ENCODE measurements at places on chromosomes 5 and 9.

- DNase-seq: no peak
Observed at GRCh38 chr9:32991897-32992594, 9.4 kb downstream of the APTX start.

DNA sequence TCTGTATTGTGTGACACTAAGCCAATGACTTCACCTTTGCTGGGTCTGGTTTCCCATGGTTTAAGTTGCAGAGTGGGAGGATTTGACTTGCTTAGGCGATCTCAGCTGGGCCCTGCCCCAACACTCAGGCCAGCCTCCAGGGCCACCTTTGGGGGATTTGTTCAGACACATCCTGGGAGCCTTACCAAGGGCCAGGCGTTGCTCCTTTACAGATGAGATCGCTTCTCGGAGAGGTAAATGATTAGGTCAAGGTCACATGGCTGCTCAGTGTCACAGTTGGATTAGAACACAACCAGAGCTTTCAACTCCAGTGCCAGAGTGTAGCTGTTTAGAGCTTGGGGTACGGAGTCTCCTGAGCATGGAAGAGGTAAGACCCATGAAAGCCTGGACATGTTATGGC lies 57.5 kb downstream of the COL27A1 start:
- no peak for DNase-seq

DNA sequence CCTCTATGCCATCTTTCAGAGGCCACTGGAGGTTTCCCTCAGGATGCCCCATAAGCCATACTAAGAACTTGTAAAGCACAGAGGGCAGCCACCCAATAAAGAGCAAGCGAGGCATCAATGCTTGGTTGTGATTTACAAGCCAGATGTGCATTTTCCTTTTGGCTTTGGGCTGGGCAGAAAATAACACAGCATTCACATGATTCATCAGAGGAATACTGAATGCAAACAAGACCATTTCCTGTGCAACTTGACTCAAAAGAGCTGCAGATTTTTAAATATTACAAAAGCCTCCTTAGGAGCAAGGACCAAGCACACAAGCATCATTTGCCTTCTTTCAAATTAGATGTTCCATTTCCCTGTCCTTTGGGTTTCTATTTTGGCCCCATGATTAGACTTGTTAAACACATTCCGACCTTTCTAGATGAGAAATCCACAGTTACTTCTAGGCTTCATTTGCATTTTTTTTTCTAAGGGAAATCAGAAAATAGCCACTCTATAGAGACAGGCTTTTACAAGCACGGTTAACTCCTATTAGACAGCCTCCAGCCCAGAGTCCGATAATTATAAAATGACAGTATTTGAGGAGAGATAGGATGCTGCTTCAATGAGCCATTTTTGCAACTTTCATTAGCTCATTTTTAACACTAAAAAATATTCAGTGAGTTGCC lies 207.8 kb downstream of the SEMA5A start:
- DNase-seq: no peak

- no peak for DNase-seq
Observed at GRCh38 chr9:10274988-10275387, 337.8 kb downstream of the PTPRD start.

- no peak for DNase-seq
Observed at GRCh38 chr5:103821361-103821760, 258.8 kb upstream of the NUDT12 start.

GRCh38 chr5:142542906-142543305 lies 143.0 kb downstream of the FGF1 start:
- no peak for DNase-seq

DNA sequence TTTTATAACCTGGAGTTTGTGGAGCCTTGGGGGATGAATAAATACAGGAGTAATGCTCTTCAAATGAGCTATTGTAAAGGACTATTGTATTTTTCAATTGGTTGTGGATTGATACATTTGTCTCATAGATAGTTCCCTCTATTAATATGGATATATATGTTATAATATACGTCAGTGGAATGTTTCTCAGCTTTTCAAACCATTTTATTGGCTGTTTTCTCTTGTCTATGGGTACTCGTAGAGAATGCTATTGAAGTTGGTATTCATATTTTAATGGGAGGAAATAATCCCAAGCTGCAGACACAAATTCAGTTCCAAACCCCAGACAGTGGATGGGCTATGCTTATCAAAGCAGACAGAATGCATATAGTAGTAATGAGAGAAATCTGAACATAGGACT lies 181.8 kb upstream of the DAB2 start:
- DNase-seq: no peak

GRCh38 chr5:39721394-39721793 lies 296.6 kb upstream of the DAB2 start:
- no peak for DNase-seq

DNA sequence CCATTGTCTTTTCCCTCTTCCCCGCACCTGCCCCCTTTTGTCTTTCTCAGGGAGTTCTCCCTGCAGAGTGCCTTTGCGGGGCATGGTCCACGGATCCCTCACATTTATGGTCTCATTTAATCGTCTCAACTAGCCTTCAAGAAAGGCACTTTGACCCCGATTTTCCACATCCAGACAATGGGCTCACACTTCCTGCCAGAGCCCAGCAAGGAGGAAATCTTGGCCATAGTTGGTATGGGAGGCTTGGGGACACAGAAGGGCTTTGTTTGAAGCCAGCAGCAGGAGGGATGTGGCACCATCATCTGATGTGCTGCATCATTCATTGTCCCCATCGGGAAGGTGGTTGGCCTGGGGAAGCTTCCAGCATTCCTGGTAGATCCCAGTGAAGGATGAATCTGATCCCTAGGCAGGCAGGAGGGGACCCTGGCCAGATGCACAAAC lies 24.9 kb downstream of the GSN start:
- no peak for DNase-seq

DNA sequence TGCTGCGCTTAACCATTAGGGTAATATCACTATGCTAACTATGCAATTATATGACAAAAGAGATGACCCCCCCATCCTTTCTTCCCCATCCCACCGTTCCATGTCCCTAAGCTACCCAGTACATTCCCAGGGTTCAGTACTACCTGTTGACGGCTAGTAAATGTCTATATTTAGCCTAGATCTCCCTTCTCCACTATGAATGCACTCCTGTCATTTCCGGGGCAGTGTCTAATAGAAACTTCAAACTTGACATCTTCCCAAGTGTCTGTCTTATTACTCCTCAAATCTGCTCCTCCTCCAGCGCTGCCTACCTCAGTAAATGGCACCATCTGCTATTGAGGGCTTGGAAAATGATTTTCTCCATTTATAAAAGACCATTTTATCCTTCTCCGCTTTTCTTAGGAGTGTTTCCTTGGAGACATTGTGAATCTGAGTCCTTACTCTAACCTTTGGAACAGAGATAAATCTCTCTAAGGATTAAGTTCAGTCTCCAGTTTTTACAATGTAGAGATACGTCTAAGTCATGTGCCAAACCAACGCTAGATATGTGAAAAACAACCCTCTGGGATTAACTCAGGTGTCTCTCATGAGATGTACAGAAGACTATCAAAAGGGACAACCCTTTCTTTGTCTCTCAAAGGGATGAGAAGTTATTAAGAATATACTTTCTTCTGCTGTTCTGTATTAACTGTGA lies 114.9 kb downstream of the BNC2 start:
- no peak for DNase-seq

GRCh38 chr9:136004219-136004618 lies 43.0 kb upstream of the UBAC1 start:
- DNase-seq: no peak

GRCh38 chr5:4387290-4387689 lies 752.8 kb upstream of the ADAMTS16 start:
- no peak for DNase-seq

GRCh38 chr5:98734646-98735045 lies 38.8 kb upstream of the RGMB start:
- DNase-seq: no peak

- DNase-seq: no peak
Observed at GRCh38 chr5:6631441-6631840, 1.4 kb downstream of the NSUN2 start.

DNA sequence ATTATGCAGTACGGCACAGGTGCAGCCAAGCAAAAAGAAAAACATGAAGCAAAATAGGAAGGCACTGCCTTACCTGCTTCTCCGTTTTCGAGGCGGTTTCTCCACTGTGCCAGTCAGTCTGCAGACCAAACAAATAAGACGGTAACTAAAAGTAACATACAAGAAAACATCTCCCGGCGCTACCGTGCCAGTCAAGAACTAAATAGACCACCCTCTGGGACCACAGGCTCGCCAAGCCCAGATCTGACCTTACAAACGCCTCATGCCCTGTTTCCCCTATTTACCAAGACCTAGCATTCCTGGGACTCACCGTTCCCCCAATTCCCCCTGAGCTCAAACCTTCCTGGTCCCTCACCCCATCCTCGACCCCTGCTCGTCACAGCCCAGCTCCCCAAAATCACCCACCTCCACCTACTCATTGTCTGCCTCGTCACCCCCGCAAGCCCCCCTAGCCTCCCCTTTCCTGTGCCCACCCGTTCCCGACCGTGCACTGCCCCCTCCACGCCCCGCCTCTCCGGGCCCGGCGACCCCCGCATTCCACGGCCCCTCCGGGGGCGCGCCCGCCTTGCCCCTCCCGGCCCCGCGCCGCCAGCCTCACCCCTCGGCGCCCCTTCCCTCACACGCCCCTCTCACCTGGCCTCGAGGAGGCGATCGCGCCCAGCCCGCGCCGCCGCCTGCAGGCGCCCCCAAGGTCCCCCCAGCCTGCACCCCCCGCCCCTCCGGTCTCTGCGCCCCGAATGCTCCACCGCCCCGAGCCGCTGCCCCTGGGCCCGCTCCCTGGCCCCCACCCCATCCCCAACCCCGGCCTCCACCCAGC lies 560 bp downstream of the SCAI start:
- no peak for DNase-seq

- DNase-seq: no peak
Observed at GRCh38 chr9:121289026-121289771, 21.2 kb downstream of the GSN start.

- DNase-seq: no peak
Observed at GRCh38 chr5:67140413-67140812, 56.2 kb downstream of the CD180 start.

GRCh38 chr9:91680106-91680505 lies 256.5 kb upstream of the NFIL3 start:
- DNase-seq: no peak

DNA sequence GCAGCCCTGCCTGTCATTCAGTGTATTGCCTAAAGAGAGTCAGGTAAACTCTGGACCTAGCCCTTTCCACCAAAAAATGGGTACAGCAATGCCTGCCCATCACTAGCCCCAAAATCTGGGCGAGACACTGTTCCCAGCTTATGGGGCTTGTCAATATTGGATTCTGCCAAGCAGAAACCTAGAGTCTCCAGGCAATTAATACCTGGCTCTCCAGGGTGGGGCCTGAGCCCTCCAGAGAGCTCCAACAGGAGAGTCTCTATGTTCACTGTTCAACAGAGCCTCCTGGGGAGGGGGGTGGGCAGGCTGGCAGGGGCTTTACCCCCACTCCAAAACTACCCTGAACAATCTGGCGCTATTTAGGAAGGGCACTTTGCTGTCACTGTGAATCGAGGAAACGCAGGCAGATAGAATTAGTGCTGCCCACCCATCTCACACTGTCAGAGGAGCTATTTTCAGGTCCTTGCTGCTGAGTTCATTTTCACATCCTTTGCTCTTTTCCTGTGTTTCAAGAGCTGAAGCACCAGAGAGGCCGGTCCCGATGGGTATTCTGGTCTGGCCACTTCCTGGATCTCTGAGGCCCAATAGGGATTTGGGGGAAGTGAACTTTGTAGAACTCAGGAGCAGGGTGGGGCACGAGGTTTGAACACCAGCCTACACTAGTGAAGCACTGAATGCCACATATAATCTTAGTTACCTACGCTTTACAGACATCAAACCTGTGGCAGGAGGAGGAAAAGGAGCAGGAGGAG lies 121.8 kb downstream of the C5orf15 start:
- no peak for DNase-seq

- no peak for DNase-seq
Observed at GRCh38 chr5:43412644-43413043, 453 bp upstream of the CCL28 start.

DNA sequence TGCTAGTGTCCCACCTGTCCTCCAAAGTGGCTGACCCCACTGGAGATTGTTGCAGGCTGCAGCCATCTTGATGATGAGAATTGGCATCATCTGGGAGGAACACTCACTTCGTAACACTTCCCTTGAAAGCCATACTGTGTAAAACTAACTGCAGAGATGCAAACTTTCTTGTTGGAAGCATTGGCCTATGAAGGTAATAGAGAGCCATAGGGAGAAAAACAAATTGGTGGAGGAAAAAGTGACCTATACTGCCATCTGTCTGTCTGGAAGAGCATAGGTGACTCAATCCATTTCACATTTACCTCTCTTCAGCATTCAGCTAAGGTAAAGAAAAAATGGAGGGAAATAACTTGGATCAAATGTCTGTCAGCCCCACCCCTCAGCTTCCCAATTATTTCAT lies 473.4 kb downstream of the NTRK2 start:
- no peak for DNase-seq

DNA sequence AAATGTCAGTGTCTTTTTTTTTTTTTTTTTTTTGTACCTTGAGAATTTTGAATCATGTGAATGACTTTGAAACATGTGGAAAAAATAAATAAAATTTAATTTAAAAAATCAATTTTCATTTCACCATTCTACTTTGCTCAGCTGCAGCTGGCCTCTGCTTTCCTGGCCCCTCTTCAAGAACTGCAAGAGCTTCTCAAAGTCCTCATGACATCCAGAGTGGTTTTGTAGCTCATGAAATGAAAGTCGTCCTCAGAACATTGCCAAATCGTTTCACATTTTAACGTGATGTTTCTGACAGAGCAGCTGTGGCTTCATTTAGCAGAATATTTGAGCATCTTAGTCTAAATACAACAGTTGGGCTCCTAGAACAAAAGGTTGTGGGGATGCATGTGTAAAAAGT lies 47.9 kb upstream of the TMEM215 start:
- no peak for DNase-seq

GRCh38 chr5:160152901-160153300 lies 33.7 kb upstream of the PWWP2A start:
- DNase-seq: no peak

DNA sequence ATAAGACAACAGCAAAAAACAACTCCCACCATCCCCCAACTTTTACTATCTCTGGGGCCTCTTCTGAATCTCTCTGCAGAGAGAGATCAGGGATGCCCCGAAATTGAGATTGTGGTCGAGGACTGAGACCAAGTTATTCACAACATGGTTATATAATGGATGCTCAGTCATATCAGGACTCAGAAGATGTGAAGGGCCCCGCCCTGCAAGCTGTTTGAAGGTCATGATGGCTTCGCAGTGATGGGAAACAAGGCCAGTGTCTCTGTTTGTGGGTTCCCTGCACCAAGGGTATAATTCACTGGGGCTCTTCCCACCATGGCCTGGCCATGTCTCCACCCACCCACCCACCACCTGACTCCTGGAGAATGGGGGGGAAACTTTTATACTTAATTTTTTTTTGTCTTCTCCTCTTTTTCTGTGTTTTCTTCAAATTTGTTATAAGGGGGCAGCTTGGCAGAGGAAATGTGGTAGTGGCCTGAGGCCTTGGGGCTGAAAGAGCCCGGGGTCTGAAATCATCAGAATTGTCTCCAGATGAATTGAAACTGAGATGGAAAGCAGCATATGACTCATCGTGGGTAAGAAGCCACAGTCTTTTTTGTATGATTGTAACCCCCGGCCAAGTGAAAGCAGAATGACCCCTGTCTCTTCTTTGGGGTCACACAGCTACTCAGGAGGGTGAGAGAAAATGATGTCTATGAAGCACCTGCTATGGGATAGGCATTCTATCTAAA lies 15.0 kb upstream of the TEX48 start:
- peak; percentile 67 for DNase-seq

GRCh38 chr9:101381833-101382342 lies 2.9 kb downstream of the BAAT start:
- no peak for DNase-seq
